Liver (tissue), 10 donors: ENCODE measurements at places on chromosomes 7 and 10. TPM values are rescaled to one million over a fixed set of nuclear protein-coding genes. Genes with fewer than 3 reads are reported as not detected.

CNPY1 gene
- total RNA-seq, result not detected

DNA sequence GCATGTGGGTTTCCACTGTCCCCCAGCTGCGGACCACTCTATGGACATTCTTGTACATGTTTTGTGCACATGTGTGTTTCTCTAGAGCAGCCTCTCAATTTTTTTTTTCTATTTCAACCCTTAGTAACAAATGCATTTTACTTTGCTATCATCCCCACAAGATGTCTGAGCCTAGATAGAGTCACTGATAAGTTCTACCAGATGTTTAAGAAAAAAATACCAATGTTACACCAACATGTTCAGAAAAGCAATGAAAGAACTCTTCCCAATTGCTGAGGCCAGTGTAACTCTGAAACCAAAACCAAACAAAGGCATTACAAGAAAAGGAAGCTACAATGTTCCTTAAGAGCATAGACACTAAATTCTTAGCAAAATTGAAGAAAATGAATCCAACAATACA lies 218.5 kb downstream of the CXCL12 start:
- no peaks in the 10 kb centered on the region for H3K36me3 ChIP-seq
- H3K27ac ChIP-seq, result no peak overlapping the region
- H3K27me3 ChIP-seq, result no peaks in the 10 kb centered on the region
- H3K4me3 ChIP-seq, result no peak overlapping the region
- H3K4me1 ChIP-seq, result no peaks in the 10 kb centered on the region

DNA sequence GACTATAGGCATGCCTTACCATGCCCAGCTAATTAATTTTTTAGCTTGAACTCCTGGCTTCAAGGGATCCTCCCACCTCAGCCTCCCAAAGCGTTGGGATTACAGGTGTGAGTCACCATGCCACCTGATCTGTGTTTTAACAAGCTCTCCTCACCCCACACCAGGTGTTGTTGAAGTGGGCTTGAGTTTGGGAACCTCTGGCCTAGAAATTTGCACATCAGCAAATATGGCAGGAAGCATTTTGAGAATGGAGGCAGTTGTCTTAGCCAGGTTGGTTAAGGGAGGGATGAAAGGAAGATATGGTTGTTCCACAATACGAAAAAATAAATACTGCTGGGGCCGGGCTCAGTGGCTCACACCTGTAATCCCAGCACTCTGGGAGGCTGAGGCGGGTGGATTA lies 433.1 kb downstream of the TYW1 start:
- H3K4me1 ChIP-seq, result no peaks in the 10 kb centered on the region
- H3K27ac ChIP-seq, result no peak overlapping the region
- no peaks in the 10 kb centered on the region for H3K27me3 ChIP-seq

DNA sequence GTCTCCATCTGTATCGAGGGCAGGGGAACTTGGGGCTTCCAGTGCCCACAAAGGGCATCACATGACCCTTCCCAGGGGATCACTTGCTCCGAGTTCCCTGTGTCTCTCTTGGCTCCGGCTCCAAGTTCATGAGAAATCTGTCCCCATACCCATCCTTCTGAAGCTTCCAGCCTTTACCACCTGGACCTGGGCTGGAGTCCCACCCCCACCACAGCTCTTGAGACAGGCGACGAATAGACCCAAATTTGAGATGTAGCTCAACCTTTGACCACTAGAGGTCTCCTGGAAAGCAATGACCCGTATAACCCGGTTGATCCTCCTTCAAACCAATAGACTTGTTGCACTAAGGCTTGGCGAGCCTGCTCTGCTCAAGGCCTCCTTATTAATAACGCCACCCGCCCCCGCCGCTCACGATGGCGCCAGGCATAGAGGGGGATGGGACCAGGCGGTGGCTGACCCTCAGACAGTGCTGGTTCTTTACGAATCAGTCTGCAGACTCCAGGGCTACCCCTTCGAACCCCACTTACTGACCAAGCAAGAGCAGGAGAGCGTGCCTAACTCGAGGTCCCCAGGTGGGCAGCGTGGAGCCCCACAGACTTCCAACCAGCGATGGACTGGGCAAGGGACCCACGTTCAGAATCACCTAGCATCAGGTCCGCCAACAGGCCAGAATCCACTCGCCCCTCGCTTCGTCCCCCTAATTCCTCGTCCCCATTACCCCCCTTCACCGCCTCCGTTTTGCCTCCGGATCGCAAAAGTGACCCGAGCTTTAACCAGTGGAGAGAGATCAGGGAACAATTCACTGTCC lies 4.4 kb upstream of the ARID5B start:
- H3K4me3 ChIP-seq, result peak overlapping the region; percentile 87

- H3K27ac ChIP-seq, result no peak overlapping the region
- H3K27me3 ChIP-seq, result no peaks in the 10 kb centered on the region
- no peaks in the 10 kb centered on the region for H3K4me1 ChIP-seq
- DNase-seq, result no peak
- no peak overlapping the region for H3K4me3 ChIP-seq
- no peaks in the 10 kb centered on the region for H3K36me3 ChIP-seq
Observed at GRCh38 chr7:95684037-95684436, 87.7 kb upstream of the PDK4 start.

GRCh38 chr7:142792129-142792528 lies 21.4 kb downstream of the PRSS2 start:
- H3K4me3 ChIP-seq, result no peak overlapping the region
- peaks cover 5% of the 10 kb centered on the region for H3K27me3 ChIP-seq
- H3K36me3 ChIP-seq, result no peaks in the 10 kb centered on the region
- no peak overlapping the region for H3K27ac ChIP-seq
- peaks cover 6% of the 10 kb centered on the region for H3K4me1 ChIP-seq

GRCh38 chr10:129870961-129871621 lies 93.0 kb downstream of the EBF3 start:
- no peaks in the 10 kb centered on the region for H3K27me3 ChIP-seq
- no peaks in the 10 kb centered on the region for H3K4me1 ChIP-seq
- H3K4me3 ChIP-seq, result no peak overlapping the region
- no peaks in the 10 kb centered on the region for H3K36me3 ChIP-seq
- no peak for DNase-seq

DNA sequence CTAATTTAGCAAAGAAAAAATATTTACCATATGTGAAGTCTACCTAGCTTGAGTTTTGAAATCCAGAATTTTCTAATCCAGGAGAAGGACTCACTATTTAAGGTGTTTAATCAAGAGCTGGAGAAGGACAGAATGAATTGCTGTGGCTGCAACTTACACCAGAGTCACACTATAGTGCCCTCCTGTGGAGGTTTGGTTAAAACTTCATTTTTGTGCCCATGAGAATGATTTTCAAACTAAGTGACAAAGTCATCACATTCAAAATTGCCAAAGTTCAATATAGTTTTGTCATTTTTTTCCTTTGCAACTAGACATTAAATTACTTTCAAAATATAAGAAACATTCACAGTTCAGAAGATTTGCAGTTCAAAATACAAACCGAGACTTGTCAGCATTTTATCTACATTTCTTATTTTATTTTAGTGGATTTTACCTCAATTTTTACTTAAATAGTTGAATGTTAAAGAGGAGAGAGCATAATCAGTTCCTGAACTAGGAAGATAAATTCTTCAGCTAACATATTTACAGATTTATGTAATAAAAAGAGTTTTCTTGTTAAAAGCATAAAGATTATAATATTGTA lies 70.7 kb downstream of the CABCOCO1 start:
- H3K4me1 ChIP-seq, result no peaks in the 10 kb centered on the region
- no peak for DNase-seq
- H3K4me3 ChIP-seq, result no peak overlapping the region
- H3K36me3 ChIP-seq, result no peaks in the 10 kb centered on the region

DNA sequence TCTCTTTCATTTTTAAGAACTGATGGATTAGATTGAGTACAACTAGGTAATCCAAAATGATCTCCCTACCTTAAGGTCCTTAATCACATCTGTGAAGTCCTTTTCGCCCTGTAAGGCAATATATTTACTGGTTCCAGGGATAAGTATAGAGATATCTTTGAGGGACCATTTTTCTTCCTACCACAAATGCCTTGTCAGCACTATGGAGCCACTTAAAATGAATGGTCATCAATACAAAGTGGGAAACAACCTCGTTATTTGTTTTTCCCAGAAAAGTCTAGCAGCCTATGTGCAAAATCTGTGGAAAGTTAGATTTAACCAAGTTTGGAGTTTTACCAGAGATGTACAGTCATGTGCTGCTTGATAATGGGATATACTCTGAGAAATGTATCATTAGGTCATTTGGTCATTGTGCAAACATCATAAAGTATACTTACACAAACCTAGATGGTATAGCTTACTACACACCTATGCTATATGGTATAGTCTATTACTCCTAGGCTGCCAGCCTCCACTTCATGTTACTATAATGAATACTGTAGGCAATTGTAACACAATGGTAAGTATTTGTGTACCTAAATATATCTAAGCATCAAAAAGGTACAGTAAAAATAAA lies 366.2 kb upstream of the TMEM229A start:
- no peak overlapping the region for H3K4me3 ChIP-seq
- no peak overlapping the region for H3K27ac ChIP-seq
- H3K4me1 ChIP-seq, result no peaks in the 10 kb centered on the region
- no peak for DNase-seq
- no peaks in the 10 kb centered on the region for H3K27me3 ChIP-seq

DNA sequence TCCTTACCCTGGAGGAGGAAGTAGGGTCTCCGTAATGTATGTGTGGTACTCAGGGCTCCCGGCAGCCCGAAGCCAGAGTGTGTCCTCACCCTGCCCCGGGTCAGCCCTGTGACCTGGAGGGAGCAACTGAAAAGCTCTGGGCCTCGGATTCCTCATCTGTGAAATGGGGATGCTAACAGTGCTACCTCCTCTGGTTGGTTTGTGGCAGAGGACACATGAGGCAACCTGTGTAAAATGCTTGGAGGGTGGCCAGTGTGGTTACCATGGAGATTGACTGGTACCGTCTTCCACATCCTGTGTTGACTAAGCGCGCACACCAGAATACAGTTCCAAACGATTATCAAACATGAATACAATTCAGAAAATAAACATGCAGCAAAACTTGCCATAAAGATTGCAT lies 163.8 kb upstream of the KLF6 start:
- H3K27me3 ChIP-seq, result peaks cover 3% of the 10 kb centered on the region
- no peaks in the 10 kb centered on the region for H3K36me3 ChIP-seq
- H3K4me1 ChIP-seq, result no peaks in the 10 kb centered on the region
- no peak overlapping the region for H3K27ac ChIP-seq

AGMO gene
- 46.6 TPM for total RNA-seq

NKX1-2 gene
- not detected for total RNA-seq

SSC4D gene
- total RNA-seq, result 1.2 TPM

DNA sequence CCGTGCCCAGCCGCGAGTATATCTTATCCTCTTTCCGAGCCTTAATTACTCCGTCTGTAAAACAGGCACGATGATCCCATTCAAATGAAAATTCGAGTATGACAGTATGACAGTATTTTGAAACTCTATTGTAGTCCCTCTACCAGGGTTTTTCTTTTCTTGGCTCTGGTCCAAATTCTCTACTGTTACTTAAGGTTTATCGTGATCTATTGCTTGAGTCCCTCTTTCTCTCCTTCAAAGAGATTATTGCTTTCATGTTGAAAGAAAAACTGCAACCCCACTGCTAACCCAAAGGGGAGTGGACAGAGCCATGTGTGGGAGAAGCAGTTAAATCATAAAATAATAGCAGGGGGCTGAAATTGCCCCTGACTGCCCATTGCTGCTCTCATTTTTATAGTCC lies 1156.6 kb upstream of the AUTS2 start:
- no peaks in the 10 kb centered on the region for H3K36me3 ChIP-seq
- no peak overlapping the region for H3K27ac ChIP-seq
- H3K4me3 ChIP-seq, result no peak overlapping the region
- no peaks in the 10 kb centered on the region for H3K4me1 ChIP-seq

- H3K36me3 ChIP-seq, result no peaks in the 10 kb centered on the region
- H3K4me1 ChIP-seq, result peaks cover 5% of the 10 kb centered on the region
- H3K27ac ChIP-seq, result no peak overlapping the region
- no peak overlapping the region for H3K4me3 ChIP-seq
Observed at GRCh38 chr7:50068026-50068425, 25.0 kb downstream of the ZPBP start.

CDHR1 gene
- 0.17 TPM for total RNA-seq

NAT16 gene
- not detected for total RNA-seq

PHYHIPL gene
- 1.3 TPM for total RNA-seq

LYZL1 gene
- not detected for total RNA-seq

DNA sequence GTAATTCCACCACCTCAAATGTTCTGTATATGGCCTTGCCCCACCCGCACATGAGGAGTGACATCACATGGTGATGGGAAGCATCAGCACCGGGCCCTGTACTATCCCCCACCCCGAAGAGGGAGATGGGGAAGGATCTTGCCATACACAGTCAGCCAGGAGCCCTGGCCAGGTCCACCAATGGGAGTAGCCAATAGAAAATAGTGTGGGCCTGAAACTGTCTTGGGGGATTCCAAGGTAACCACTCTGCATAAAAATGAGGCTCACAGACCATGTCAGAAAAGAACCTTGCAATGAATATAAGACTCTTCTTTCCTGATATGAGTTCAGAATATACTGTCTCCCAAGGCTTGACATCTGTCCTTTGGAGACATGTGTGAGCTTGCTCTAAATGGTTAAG lies 51.1 kb downstream of the ADRB1 start:
- no peaks in the 10 kb centered on the region for H3K27me3 ChIP-seq
- H3K36me3 ChIP-seq, result no peaks in the 10 kb centered on the region
- no peaks in the 10 kb centered on the region for H3K4me1 ChIP-seq
- no peak overlapping the region for H3K4me3 ChIP-seq

GRCh38 chr7:129271500-129272355 lies 46.9 kb downstream of the AHCYL2 start:
- H3K27ac ChIP-seq, result no peak overlapping the region
- peak; percentile 36 for DNase-seq
- no peaks in the 10 kb centered on the region for H3K36me3 ChIP-seq
- H3K4me3 ChIP-seq, result no peak overlapping the region
- no peaks in the 10 kb centered on the region for H3K27me3 ChIP-seq
- no peaks in the 10 kb centered on the region for H3K4me1 ChIP-seq

- H3K36me3 ChIP-seq, result no peaks in the 10 kb centered on the region
- no peak overlapping the region for H3K4me3 ChIP-seq
- no peaks in the 10 kb centered on the region for H3K4me1 ChIP-seq
- no peak overlapping the region for H3K27ac ChIP-seq
- no peak for DNase-seq
- no peaks in the 10 kb centered on the region for H3K27me3 ChIP-seq
Observed at GRCh38 chr7:119572541-119572940, 700.4 kb upstream of the KCND2 start.

DNA sequence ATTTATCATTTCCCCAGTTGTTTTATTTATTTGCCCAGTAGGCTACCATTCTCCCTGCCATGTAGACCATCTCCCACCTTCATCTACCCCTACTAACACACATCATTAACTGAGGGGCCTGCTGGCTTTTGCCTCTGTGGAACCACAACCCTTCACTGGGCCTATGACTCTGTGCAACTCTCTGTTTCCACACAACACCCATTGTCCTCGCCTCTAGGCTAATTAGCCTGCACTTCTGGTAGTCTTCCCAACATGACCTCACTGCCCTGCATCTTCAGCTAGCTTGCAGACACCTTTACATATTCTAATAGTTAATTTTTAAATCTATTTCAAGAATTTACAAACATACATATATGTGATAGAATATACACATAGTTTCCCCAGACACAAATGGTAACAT lies 7.5 kb downstream of the ANKIB1 start:
- no peaks in the 10 kb centered on the region for H3K36me3 ChIP-seq
- no peaks in the 10 kb centered on the region for H3K4me1 ChIP-seq
- no peak overlapping the region for H3K4me3 ChIP-seq
- no peak for DNase-seq
- no peaks in the 10 kb centered on the region for H3K27me3 ChIP-seq

CTTNBP2 gene
- 1.7 TPM for total RNA-seq
